ENCODE measurements at places on chromosomes 11 and 22.
A peak's percentile ranks its signal among the peaks of the same experiment; 100 is the strongest.

DNA sequence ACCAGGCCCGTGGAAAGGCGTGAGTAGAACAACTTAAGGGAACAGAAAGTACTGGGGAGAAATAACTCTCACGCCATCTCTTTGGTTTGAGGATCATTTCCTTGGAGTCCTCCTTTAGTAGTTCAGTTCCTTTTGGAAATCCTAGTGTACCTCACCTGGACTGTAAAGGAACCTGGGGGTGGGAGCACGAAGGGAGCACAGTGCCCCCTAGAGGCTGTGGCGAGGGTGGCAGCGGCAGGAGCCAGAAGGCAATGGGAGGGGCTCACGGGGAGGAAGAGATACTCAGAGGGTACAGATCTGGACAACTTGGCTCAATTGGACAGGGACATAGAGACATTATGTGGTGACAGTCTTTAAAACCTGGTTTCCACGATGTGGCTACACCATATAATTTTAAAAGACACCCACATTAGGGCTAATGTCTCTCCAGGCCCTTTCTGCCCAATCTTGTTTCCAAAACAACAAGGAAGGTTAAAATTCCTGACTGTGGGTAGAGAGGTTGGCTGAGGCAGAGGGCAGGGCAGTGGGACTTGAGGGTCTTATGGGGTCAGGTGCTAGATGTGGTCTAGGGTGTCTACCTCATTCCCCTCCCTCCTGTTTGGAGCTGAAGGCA, 87.0 kb downstream of the CSNK2A3 start:
- peak; percentile 13 for DNase-seq

DNA sequence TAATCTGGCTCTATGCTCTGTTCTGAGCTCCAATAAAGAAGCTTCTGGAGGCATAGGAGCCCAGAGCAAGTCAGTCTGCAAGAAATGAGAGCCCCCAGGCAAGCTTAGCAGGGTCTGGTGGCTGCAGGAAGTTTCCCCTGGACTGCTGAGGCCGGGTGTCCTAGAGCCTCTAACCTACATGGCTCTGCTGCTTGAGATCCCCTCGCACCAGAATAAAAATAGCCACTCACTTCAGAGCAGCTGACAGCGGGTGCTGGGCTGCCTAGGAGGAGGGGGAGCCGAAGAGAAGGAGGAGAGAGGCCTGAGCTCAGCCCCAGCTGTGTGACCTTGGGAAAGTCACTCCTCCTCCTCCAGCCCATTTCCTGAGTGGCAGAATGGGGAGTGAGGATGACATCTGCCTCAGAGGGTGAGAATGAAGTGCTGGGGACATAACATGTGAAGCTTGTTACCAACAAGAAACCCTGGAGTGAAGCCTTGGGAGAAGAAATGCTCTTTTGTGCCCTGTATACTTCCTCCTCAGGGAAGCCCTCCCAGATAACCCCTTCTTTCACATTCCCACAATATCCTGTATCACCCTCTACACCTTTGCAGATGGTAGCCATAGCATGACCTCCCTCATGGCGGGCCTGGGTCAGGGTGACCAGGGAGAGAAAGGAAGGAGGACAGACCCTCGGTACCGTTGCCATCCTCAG, 3.6 kb upstream of the INPP5J start:
- no peak for DNase-seq

DNA sequence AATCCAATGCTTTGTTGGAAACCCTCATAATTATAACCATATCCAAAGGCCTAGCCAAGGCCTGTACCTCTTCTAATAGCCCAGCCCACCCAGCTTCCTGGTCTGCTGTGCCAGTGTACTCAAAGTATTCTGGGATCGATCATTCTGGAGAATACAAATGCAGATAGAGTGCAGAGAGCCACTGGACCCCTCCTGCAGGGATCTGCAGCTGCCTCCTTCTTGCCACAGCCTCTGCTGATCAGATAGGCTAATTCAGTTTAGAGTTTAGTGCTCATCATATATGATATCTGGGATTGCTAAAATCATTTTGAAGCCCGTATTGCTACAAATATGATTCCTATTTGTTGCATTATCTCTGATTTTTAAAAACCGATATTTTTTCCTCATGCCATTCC, 17.5 kb downstream of the CASP5 start:
- no peak for DNase-seq

DNA sequence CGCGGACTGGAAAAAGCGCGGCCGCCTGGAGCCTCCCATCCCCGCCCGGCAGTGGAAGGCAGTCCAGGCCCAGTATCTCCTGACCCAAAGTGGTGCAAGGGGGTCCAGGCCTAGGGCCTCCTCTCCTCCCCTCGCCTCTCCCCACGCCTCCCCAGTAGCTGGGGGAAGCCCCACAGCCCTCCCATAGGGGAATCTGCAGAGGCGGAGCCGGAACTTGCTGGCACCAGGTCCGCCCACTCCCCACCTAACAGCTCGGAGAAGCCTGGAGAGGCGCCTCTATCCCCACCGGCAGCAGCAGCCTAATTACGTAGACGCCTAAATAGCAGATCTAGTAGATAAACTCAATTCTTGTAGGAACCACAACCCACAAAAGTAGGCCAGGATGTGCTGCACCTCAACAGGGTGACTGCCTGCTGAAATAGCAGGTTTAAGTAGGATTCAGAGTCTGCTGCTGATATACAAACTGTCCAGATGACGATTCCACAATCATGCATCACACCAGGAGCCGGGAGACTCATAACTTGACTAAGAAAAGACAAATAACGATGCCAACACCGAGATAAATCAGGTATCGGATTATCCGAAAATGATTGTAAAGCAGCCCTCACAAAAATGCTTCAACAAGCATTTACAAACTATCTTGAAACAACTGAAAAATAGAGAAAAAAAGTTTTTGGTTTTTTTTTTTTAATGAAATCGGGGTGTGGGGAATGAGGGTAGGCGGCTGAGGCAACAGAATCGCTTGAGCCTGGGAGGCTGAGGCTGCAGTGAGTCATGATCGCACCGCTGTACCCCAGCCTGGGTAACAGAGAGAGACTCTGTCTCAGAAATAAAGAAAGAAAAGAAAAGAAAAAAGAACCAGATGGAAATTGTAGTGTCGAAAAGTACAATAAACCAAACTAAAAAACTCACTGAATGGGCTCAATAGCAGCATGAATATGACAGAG, 11.4 kb upstream of the BRD1 start:
- DNase-seq: no peak

DNA sequence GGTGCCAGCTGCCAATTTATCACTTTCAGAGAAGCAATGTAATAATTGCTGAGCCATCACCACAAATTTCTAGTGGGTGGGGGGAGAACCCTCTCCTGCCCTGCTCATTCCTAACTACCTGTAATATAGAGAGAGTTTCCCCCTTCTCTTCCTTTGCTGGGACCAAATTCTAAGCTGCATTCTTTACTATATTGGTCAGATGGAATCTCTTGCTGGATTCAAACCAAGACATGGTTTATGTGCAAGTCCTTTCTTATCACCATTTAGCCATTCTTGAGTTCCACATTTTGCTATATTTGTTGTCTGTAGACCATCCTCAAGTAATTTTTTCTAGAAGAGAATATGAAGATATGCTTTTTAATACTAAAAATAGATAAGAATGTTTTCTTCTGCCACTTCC, 452.1 kb downstream of the MN1 start:
- peak; percentile 26 for DNase-seq

DNA sequence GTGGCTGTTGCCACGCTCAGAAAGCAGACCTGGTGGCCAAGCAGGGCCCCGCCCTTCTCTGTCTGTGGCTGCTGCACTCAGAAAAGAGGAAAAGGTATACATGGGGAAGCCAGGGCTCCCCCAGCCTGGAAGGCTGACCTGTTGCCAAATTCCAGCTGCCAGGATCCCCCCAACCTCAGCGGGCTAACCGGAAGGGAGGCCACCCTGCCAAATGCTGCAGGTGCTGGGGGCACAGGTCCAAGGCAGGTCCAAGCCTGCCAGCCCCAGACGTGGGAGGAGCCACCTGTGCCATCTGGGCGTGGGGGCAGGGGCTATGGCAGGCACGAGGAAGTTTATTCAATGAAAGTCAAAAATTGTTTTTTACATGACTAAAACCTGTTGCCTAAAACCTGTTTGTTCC, 2.6 kb downstream of the NPTXR start:
- DNase-seq: no peak

GRCh38 chr11:85483861-85484260, 143.3 kb downstream of the DLG2 start:
- DNase-seq: no peak

GRCh38 chr22:42702675-42703074, 18.0 kb downstream of the A4GALT start:
- no peak for DNase-seq

- no peak for DNase-seq
These were observed 4.4 kb upstream of the CATSPERZ start for GRCh38 chr11:64295760-64296159.

GRCh38 chr11:41320653-41321052, 138.8 kb downstream of the LRRC4C start:
- no peak for DNase-seq

- DNase-seq: no peak
These were observed 295.9 kb downstream of the MIAT start for GRCh38 chr22:26953012-26953883.

- DNase-seq: no peak
These were observed 172.8 kb upstream of the NAV2 start for GRCh38 chr11:19539861-19540260.

- DNase-seq: peak; percentile 77
These were observed 92.3 kb upstream of the TEAD1 start for GRCh38 chr11:12581923-12582322.

DNA sequence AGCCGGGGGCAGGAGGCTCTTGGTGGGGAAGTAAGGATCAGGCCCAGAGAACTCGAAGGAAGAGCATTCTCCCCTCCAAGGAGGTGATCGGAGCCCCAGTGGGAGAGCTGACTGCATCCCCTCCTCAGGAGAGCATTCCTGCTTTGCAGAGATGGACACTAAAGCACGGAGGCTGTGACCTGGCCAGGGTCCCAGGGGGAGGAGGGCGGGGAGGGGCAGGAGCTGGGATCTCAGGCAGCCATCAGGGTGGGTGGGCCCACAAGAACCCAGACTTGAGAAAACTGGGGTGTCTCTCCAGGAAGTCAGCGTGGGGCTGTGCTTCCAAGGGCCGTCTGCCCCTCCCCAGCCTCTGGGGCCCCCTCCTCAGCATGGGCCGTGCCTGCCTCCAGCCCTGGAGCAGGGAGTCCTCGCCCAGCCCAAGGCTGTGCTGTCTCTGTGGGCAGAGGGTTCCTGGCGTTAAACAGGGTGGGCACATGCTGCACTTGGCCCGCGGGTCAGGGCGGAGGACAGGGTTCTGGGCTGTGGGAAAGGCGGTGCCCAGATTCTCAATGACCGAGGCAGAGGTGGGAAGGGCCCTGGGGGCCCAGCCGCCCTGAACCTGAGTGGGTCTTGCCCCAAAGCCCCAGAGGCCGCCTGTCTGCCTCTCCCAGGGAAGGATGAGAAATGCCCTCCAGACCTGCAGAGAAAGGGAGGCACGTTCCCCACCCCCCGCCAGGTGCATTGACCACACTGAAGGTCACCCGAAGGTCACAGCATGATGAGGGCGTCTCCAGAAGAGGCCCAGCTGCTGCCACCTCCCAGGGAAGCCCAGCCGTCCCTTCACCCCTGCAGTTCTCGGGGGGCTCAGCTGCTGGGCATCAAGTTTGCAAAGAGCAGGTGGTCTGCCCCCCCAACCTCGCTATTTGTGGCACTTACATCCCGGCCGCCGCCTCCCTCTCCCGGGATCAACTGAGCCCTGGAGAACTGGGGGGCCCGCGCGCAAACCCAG, 643 bp downstream of the CEND1 start:
- DNase-seq: no peak

DNA sequence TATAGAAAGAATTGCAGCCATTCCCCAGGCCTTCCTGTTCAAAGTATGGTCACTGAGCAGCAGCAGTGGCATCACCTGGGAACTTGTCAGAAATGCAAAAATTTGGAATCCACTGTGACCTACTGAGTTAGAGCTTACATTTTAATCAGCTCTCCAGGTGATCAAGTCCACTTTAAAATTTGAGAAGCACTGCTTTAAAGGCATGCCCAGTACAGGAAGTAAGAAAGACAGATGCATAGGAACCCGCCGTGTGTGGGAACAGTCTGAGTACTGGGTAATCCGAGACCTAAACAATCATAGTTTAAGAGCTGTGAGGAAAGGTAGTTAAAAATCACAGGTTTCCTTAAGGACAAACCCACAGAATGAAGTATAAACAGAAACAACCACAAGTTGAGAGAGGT, 462.4 kb downstream of the RAB38 start:
- no peak for DNase-seq
